ENCODE measurements at places on chromosomes 12 and 14.

GRCh38 chr14:26403760-26404159 lies 194.1 kb downstream of the NOVA1 start:
- H3K27ac ChIP-seq = no peak overlapping the region
- H3K27me3 ChIP-seq = no peaks in the 10 kb centered on the region
- DNase-seq = no peak
- no peaks in the 10 kb centered on the region for H3K4me1 ChIP-seq
- no peak overlapping the region for H3K4me3 ChIP-seq
- H3K36me3 ChIP-seq = no peaks in the 10 kb centered on the region

GRCh38 chr12:75212072-75212471 lies 2.4 kb upstream of the KCNC2 start:
- no peak overlapping the region for H3K4me3 ChIP-seq
- DNase-seq = no peak
- H3K36me3 ChIP-seq = no peaks in the 10 kb centered on the region
- no peaks in the 10 kb centered on the region for H3K4me1 ChIP-seq

DNA sequence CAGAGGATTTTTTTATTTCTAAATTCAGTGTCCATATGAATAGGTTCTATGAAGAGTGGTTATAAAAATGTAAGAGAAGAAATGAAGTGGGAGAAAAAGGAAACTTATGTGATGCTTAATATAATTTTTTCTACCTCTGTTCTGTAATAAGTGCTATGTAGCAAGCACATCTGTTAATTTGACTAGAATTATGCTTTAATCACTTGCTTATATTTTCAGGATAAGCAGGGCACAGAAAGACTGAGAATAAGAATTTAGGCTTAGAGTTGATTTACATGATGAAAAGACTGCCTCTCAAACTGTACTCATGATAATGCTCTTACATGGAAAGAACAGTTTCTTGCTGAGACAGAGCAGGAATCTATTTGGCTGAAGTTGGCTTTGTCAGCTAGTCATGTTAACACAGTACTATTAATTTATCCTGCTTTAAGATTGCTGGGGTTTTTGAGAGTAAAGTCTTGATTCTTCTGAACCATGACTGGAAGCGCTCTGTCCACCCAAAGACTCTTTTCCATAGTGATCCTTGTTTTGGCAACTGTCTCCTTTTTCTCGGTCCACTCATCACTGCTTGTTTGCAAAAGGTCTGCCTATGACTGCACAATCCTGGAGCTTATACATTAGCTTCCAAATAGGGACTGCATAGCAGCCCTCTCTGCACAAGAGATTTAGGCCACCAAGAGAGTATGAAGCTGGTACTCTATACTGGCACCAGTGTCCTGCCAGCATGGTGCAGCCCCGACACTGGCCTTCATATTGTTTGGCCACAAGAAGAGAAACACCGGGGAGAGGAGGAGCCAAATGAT lies 98.8 kb downstream of the AKAP6 start:
- H3K27me3 ChIP-seq = no peaks in the 10 kb centered on the region
- H3K36me3 ChIP-seq = no peaks in the 10 kb centered on the region
- H3K4me1 ChIP-seq = no peaks in the 10 kb centered on the region
- no peak overlapping the region for H3K4me3 ChIP-seq

- DNase-seq = no peak
- H3K4me1 ChIP-seq = no peaks in the 10 kb centered on the region
- no peak overlapping the region for H3K27ac ChIP-seq
Measured at GRCh38 chr14:105156414-105157375, 11.9 kb downstream of the JAG2 start.

DNA sequence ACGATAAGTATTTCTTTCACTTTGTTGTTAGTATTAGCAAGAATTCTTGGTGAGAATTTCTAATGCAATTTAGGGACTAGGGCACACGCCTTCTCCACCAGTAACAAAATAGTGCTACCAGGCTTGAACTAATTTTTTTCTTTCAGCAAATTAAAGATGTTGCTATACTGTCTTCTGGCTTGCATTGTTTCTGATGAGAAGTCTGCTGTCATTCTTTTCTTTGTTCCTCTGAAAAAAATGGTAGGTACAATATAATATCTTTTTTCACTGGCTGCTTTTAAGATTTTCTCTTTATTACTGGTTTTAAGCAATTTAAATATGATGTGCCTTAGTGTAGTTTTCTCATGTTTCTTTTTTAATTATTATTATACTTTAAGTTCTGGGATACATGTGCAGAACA lies 171.2 kb downstream of the PCNX1 start:
- peaks cover 67% of the 10 kb centered on the region for H3K36me3 ChIP-seq
- no peak overlapping the region for H3K4me3 ChIP-seq
- DNase-seq = no peak
- no peaks in the 10 kb centered on the region for H3K4me1 ChIP-seq

GRCh38 chr14:101055776-101056374 lies 152.4 kb upstream of the RTL1 start:
- no peaks in the 10 kb centered on the region for H3K36me3 ChIP-seq
- no peak overlapping the region for H3K4me3 ChIP-seq
- no peak overlapping the region for H3K27ac ChIP-seq
- no peaks in the 10 kb centered on the region for H3K27me3 ChIP-seq
- no peaks in the 10 kb centered on the region for H3K4me1 ChIP-seq

DNA sequence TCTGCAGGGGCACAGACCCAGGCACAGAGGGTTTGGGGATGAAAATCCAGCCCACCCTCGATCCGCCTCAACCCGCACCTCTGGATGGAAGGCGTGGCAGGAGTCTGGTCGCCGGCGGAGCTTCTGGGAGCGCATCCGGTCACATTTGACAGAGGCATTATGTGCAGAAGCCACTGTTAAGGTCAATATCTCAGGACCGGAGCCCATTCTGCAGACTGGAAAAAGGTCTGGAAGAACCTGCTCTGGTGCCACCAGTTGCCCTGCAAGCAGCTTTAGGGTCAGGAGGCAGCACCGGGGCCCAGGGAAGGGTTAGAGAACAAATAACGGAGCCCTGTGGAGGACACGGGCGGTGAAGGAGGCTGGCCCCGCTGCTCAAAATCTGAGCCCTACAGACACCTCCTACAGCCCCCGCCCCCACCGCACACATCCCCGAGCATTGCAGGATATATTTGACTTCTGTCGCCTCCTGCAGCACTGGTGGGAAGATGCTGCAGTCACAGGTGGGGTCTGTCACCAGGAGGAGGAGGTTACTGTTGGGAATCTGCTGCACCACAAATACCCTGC lies 25.1 kb upstream of the LRTM2 start:
- no peak overlapping the region for H3K4me3 ChIP-seq
- no peak overlapping the region for H3K27ac ChIP-seq
- H3K36me3 ChIP-seq = no peaks in the 10 kb centered on the region
- DNase-seq = no peak
- H3K27me3 ChIP-seq = no peaks in the 10 kb centered on the region
- peaks cover 33% of the 10 kb centered on the region for H3K4me1 ChIP-seq

GRCh38 chr14:49961270-49962222 lies 68.7 kb downstream of the ARF6 start:
- H3K4me1 ChIP-seq = peaks cover 53% of the 10 kb centered on the region
- no peak overlapping the region for H3K4me3 ChIP-seq
- H3K27me3 ChIP-seq = no peaks in the 10 kb centered on the region
- no peaks in the 10 kb centered on the region for H3K36me3 ChIP-seq
- no peak overlapping the region for H3K27ac ChIP-seq

GRCh38 chr14:71363946-71364925 lies 457.0 kb downstream of the PCNX1 start:
- H3K36me3 ChIP-seq = no peaks in the 10 kb centered on the region
- peak overlapping the region; percentile 90 for H3K27ac ChIP-seq
- H3K4me1 ChIP-seq = peaks cover 45% of the 10 kb centered on the region
- no peak for DNase-seq
- peak overlapping the region; percentile 31 for H3K4me3 ChIP-seq

DNA sequence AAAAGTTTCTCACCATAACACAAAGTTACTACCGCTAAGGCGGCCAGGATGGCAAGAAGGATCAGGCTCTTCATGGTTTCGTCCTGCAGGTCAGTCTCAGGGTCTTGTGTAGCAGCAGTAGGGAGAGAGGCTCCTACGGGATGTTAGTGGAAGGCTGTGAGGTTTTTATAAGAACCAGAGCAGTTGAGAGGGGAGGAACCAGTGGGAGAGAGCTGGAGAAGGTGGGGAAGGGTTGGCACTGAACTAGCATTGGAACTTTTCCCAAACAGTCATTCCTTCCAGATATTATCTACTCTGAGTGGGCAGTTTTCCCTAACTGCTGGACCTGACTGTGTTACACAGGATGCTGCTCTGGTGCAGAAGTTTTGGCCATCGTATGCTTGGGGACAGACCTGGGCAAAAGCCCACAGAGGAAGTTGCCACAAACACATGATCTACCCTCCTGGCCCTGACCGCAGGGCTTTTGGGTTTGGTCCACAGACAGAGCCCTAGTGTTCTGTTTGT lies at the start of gene MGP:
TSS of gene MGP (minus strand) at position 137 of the 504 bp plus-strand sequence. CDS start at position 74, 63 bp downstream.
- H3K27me3 ChIP-seq = peaks cover 10% of the 10 kb centered on the region
- peaks cover 20% of the 10 kb centered on the region for H3K4me1 ChIP-seq
- no peak within 1 kb of the TSS for H3K27ac ChIP-seq
- H3K4me3 ChIP-seq = no peak within 1 kb of the TSS

DNA sequence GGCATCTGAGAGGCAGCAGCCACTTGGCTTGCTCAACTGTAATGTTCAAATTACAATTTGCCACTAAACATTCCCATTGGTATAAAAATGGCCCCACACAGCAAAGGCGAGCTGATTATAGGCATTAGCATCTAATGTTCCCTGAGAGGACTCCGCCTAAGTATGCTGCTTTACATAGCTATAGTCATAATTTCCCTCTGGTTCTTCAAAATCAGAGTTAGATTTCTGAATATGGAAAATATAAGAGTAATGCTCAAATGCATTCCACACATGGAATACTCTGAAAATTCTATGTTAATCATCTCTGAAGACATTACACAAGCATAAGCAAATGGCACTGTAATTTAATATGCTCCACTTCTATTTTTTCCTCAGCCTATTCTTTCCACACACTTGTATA lies 83.7 kb upstream of the BTG1 start:
- H3K4me3 ChIP-seq = no peak overlapping the region
- no peaks in the 10 kb centered on the region for H3K36me3 ChIP-seq
- H3K27me3 ChIP-seq = no peaks in the 10 kb centered on the region
- peaks cover 44% of the 10 kb centered on the region for H3K4me1 ChIP-seq
- H3K27ac ChIP-seq = no peak overlapping the region
- DNase-seq = no peak

GRCh38 chr12:18851271-18851670 lies 113.4 kb downstream of the CAPZA3 start:
- H3K27me3 ChIP-seq = no peaks in the 10 kb centered on the region
- H3K36me3 ChIP-seq = no peaks in the 10 kb centered on the region
- DNase-seq = no peak

DNA sequence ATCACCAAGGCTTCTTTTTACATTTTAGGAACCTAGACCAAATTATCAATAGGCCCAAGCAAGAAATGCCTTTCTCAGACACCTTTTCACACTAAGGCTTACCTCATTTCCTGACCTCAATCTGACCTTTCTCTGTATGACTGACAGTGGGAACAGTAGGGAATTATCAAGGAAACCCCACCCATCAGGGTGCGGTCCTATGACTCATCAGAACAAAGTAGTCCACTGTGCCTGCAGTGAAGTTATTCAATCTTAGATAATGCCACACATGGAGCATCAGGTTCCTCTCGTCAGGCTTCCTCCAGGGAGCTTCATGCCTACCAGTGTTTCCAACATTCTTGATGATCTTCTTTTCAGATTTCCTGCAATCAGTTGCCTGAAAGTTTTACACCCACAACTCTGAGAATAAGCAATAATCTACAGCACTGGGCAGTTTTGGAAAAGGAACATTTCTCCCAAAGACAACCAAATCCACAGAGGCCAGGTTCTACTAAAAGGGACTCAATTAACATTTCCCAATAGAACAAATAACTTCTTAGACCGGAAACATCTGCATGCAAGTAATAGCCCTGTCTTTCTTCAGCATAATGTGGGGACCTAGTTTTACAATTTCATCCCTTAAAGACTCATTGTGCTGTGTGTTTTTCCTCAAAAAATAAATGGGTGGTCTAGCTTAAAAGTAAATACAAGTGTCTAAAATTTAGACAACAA lies 35.9 kb upstream of the TMTC2 start:
- no peak for DNase-seq
- H3K27ac ChIP-seq = no peak overlapping the region
- peaks cover 2% of the 10 kb centered on the region for H3K27me3 ChIP-seq
- H3K4me1 ChIP-seq = peaks cover 6% of the 10 kb centered on the region
- H3K36me3 ChIP-seq = no peaks in the 10 kb centered on the region

DNA sequence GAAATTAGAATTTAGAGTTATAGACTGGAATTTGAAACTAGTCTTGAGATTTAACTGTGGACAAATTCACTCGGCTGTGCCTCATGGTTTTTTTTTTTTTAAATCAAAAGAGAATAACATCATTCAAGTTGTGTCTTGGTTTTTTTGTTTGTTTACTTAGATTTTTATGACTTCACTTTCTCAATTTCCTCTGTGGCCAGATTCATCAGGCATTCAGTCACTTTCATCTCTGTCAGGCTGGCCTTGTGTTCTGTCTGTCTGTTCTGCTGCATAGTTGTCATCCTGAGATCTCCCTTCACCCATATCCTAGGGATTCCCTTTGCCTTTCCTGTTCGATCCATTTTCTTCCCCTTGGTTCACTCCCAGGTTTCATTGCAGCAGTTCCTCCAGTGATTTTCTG lies 10.0 kb downstream of the MARK3 start:
- H3K4me3 ChIP-seq = no peak overlapping the region
- no peak for DNase-seq
- no peaks in the 10 kb centered on the region for H3K36me3 ChIP-seq

DNA sequence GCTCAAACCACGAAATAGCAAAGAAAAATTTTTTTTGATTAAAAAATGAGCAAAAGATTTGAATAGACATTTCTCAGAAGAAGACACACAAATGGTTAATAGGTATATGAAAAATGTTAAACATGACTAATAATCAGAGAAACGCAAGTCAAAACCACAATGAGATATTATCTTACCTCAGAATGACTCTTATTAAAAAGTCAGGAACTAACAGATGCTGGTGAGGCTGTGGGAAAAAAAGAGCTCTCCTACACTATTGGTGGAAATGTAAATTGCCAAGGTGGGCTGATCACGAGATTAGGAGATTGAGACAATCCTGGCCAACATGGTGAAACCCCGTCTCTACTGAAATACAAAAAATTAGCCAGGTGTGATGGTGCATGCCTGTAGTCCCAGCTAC lies 315.5 kb upstream of the FLRT2 start:
- H3K4me1 ChIP-seq = no peaks in the 10 kb centered on the region
- H3K27me3 ChIP-seq = no peaks in the 10 kb centered on the region
- H3K4me3 ChIP-seq = no peak overlapping the region

DNA sequence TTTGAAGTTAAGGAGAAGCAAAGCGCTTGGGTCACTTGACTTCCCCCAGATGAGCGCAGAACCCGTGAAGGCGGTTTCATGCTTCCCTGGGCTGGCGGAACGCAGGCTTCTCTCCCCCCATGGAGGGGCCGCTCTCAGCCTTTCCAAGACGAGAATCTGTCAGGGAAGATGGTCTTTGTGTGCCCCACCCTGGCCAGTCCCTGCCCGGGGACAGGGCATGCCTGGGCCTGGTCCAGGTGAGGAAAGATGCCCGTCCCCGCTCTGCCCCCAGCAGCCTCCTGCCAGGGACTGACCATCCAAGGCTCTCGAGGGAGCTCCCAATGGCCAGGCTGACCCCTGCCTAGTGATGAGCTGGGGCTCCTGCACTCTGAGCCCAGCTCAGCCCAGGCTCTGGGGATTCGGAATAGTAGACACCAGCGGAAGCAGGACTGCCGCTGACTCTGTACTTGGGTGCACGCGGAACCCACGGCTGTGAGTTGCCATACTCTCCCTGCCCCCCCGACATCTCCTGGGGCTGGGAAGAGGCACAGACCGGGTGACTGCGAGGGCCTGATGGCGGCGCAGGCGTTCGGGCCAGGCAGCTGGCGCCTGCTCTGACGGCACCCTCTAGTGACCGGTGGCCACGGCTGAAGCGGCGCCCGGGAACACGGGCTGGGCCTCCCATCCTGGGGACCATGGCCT lies 142.2 kb upstream of the FKBP4 start:
- H3K27ac ChIP-seq = no peak overlapping the region
- no peaks in the 10 kb centered on the region for H3K36me3 ChIP-seq
- no peak overlapping the region for H3K4me3 ChIP-seq

Data from CD14-positive monocyte (primary cell).